ENCODE measurements at places on chromosomes 4 and X. TPM values are rescaled to one million over a fixed set of nuclear protein-coding genes. Genes with fewer than 3 reads are reported as not detected.

DNA sequence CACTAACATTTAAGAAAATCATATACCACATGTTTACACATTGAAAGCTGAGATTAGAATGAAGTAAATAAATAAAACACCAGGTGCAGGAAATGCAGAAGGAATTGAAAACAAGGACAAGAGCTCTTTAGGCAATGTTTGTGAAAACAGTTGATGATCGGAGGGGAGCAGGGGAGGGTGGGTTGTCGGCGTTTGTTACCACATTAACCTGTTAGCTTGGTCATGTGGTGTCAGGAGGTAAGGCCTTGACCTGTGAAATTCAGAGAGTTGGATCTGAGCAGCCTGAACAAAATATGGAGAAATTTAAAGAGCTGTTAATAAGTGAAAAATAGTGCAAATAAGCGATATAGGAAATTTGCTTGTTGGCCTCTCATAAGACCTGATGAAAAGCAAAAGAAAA, 759.9 kb downstream of the PDHA2 start:
- DNase-seq, result no peak

DNA sequence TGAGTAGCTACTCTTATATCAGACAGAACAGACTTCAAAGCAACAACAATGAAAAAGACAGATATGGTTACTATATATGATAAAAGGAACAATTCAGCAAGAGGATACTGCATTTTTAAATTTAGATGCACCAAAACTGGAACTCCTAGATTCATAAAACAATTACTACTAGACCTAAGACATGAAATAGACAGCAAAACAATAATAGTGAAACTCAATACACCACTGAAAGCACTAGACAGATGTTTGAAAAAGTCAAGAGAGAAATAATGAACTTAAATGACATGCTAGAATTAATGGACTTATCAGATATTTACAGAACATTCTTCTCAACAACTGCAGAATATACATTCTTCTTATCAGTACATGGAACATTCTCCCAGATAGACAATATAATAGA, 99.5 kb upstream of the ITM2A start:
- no peak for DNase-seq

DNA sequence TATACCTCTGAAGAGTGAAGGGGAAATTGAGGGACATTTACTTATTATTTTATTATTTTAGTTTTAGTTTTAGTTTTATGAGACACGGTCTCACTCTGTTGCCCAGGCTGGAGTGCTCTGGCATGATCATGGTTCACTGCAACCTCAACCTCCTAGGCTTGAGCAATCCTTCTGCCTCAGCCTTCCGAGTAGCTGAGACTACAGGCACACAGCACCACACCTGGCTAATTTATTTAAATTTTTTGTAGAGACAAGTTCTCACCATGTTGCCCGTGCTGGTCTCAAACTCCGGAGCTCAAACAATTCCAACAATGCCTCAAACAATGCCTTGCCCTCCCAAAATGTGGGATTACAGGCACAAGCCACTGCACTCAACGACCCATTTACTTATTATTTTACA, 68.4 kb upstream of the BMP2K start:
- no peak for DNase-seq

The AFP gene
- polyA plus RNA-seq, result not detected

The STBD1 gene
- polyA plus RNA-seq, result not detected

Data from naive B cell (primary cell).